ENCODE measurements at places on chromosomes 2 and 18.

DNA sequence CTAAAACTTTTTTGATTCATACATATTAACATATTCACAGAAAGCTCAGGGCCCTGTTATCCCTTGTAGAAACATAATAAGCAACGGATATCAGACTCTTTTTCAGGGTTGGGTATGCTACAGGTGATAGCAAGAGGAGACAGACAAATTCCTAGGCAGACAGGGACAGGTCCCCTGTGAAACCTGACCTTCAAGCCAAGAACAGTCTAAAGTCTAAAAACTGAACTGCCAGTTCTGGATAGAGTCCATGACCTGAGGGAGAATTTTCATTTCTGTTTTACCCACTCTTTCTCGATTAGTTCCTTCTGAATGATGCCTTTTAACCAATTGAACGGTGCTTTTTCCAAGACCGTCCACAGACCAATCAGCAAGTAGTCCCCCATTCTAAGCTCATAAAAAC, 54.2 kb downstream of the RIT2 start:
- no peak for DNase-seq

DNA sequence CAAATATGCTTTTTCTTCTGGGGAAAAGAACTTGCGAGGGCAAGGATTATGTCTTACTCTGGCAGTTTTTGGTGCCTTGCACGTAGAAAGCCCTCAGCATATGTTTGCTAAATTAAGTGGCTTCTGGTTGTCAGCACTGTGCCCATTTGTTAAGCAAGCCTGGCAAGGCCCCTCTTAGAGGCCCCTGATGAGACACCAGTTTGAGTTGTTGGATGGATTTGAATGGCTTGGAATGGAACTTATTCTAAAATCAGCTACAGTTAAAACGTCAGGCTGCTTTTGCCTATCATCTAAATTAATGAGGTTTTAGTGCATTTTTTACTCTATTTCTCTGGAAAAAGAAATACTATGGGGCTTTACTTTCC, 28.2 kb downstream of the TMEM182 start:
- DNase-seq = no peak

GRCh38 chr2:27615316-27615715, 13.5 kb downstream of the CCDC121 start:
- DNase-seq = no peak

- no peak for DNase-seq
Observed at GRCh38 chr2:128412181-128412871, 93.7 kb upstream of the HS6ST1 start.

- DNase-seq = no peak
Observed at GRCh38 chr18:74382481-74383017, 66.9 kb downstream of the C18orf63 start.

DNA sequence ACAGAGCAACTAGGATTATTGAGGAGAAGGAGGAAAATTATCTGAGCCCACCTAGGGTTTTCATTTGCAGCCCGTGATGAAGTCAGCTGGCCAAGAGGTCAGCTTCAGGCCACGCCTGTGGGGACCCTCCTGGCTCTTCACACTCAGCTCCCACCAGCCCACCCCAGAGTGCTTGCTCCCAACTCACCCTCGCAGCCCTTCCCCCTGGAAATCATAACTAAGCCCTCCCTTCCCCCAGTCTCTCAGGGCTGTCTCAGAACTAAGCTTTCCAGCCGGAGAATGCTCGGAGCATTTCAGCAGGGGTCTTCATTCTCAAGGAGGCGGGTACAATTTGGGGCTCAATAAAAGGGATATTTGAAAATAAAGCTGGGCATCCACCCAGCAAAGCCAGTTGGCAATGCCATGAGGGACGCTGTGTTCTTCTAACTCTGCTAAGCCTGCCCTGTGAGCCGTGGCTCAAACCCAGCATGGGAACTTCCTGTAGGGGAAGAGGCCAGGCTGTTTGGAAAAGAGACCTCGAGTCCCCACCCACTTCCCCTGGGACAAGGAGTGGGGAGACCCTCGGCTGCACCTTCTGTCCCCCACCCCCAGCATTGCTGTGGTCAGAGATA, 194.9 kb downstream of the CTIF start:
- no peak for DNase-seq

GRCh38 chr18:66571845-66572244, 32.0 kb downstream of the CDH19 start:
- DNase-seq = no peak

GRCh38 chr2:213296270-213296669, 12.0 kb downstream of the SPAG16 start:
- DNase-seq = no peak
